Dermis microvascular lymphatic vessel endothelial cell (primary cell): ENCODE measurements at places on chromosomes 1 and 21. TPM values are rescaled to one million over a fixed set of nuclear protein-coding genes. Genes with fewer than 3 reads are reported as not detected.

The PLA2G2F gene
- not detected in 2 replicates for total RNA-seq

The ZNF648 gene
- not detected in 2 replicates for total RNA-seq

The NECTIN4 gene
- under 0.01 and 0.26 TPM in 2 replicates for total RNA-seq

The SHE gene
- 69.1 and 86.5 TPM in 2 replicates for total RNA-seq

The MATN1 gene
- under 0.01 TPM in 1 of 2 replicates, not detected in the other for total RNA-seq

The CDCP2 gene
- 0.13 and 0.38 TPM in 2 replicates for total RNA-seq
